ENCODE measurements at places on chromosomes 11 and 22. TPM values are rescaled to one million over a fixed set of nuclear protein-coding genes. Genes with fewer than 3 reads are reported as not detected.

The TEX54 gene
- not detected for total RNA-seq

The OR52A1 gene
- not detected for total RNA-seq

The HPX gene
- total RNA-seq: 0.50 TPM

The RPS3 gene
- 1,878 TPM for total RNA-seq

The OR2AG2 gene
- 0.55 TPM for total RNA-seq

The KCNK7 gene
- total RNA-seq: not detected

The TMPRSS5 gene
- under 0.01 TPM for total RNA-seq

The LRRC4C gene
- total RNA-seq: under 0.01 TPM

The MAPK8IP1 gene
- 10.1 TPM for total RNA-seq
